ENCODE measurements at places on chromosomes 3 and 15.
A peak's percentile ranks its signal among the peaks of the same experiment; 100 is the strongest.

DNA sequence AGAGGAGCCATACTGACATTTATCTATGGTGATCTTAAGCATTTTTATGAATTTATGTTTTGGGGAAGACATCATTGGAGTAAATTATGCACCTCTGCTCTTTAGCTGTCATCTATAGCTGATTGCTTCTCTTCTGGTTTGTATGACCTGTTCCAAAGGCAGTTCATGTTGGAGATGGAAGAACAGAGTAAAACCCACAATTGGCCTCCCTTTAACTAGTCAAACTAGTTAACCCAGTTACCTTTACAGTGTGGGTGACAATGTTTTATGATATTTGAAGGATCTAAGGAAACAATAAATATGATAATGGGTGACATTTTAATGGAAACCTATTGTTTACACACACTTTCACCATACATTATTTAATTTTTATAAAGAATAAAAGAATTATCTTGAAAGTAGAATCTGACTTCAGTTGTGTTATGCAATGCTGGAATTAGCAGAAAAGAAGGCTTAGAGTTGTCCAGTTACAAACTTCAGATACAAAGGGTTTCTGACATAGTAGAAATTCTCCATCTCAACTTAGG is 263.5 kb downstream of the NFKBIZ start:
- DNase-seq: no peak

DNA sequence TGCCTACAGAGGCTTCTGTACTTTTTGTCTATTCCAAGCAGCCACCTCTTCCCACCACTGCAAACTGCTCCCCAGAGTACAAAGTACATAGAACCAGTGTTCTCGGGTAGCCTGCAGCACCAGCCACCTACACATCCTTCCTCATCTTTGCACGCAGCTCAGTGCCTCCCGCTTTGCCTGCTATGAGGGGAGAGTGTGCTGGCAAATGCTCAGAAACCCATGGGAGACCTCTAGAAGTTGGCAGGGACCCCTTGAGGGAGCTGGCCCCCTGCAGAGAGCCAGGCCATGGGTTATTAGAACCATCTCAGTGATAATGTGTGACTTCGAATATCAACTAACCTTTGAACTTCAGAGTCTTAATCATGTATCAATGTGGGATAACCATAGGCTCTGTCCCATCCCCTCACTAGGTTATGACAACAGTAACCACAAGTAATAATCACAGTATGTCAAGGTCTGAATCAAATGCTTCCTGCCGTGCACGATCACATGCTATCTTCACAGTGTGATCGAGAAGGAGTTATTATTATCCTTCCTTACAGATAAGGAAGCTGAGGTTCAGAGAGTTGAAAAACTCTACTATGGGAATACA is 22.8 kb upstream of the SMAD3 start:
- peak; percentile 62 for DNase-seq

- no peak for DNase-seq
These were observed 380.3 kb upstream of the THBS1 start for GRCh38 chr15:39200586-39200985.

GRCh38 chr15:99333413-99333812 is 82.1 kb downstream of the LRRC28 start:
- DNase-seq: no peak

GRCh38 chr3:152385761-152386160 is 117.0 kb downstream of the MBNL1 start:
- no peak for DNase-seq

- DNase-seq: no peak
These were observed 266.4 kb upstream of the TBC1D5 start for GRCh38 chr3:18008706-18009368.

DNA sequence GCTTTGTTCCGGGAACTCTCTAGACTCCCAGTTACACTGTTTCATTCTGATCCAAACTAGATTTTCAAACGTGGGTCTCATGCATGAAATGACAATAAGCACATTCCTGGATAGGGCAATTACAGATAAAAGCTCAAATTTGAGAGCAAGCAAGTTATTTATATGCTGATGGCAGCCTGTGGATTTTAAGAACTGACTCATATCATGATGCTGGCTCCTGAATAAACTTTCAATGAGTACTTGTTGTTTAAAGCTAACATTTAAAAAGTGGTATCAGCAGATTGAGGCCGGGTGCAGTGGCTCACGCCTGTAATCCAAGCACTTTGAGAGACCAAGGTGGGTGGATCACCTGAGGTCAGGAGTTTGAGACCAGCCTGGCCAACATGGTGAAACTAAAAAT is 66.6 kb downstream of the LEO1 start:
- DNase-seq: no peak

DNA sequence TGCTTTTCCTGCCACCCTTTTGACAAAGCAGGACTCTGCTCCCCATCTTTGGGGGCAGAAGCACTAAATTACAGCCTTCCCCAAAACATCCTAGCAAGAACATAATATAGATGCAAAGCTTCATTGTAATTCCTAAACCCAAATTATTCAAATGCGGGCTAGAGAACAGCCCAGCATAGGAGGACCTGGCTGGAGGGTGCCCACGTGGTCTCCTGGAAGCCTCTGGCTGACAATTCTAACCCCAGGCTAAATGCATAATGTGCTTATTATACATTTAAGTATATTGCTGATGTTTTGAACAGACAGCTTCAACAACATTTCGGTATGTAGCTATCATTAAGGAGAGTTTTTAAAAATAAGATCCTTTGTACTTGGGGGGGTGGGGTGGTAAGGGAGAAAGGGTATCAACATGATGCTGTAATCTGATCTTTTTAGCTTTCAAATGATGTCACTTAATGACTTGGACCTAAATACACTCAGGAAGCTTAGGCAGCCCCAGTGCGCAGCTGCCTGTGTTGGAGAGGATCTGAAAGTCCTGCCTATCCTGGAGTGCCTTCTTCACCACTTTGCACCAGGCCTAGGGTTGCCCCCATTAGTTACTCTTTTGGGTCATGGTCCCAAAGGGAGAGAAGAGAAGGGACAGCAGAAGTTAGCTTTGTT is 57.2 kb upstream of the USP3 start:
- DNase-seq: no peak

GRCh38 chr3:59566481-59566975 is 516.7 kb upstream of the CFAP20DC start:
- DNase-seq: no peak

- DNase-seq: no peak
These were observed 88.4 kb downstream of the DGKG start for GRCh38 chr3:186273586-186273985.

- DNase-seq: no peak
These were observed 126.5 kb upstream of the CNTN6 start for GRCh38 chr3:966341-966740.

GRCh38 chr3:17307482-17307881 is 422.7 kb downstream of the PLCL2 start:
- DNase-seq: no peak

GRCh38 chr15:49415149-49415548 is 7.9 kb upstream of the FGF7 start:
- no peak for DNase-seq

GRCh38 chr3:9037144-9037711 is 74.0 kb upstream of the RAD18 start:
- DNase-seq: no peak

- DNase-seq: no peak
These were observed 19.4 kb upstream of the MNS1 start for GRCh38 chr15:56484287-56484686.

DNA sequence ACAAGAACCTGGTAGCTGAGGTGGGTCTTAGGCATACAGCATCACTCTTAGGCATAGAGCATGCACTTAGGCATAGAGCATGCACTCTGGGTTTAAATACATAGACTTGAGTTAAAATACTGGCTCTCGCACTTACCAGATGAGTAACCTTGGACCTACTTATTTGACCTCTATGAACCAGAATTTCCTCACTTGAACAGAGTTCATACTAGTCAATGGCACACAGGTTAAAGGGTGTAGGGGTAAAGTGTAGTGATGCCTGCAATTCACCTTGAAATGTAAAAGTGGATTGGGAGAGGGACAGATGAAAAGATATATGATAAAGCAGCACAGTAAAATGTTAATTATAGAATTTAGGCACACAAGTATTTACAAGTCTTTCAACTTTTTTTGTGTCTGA is 1.6 kb downstream of the RUVBL1 start:
- DNase-seq: no peak

DNA sequence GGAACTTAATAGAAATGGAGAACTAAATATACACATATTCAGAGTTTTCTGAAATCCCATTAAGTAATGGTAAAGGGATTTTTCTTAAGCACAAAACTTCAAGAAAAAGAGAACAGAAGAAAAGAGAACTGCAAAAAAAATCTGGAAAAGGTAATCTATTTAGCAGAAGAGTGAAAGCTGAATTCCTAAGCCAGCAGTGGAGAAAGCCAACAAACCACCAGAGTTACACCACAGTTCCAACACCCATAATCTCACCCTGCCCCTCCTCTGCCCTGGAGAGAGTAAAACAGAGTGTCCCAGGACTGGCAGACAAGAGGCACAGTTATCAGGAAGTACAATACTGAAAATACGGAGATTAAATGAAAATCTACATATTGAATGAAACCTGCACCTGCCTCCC is 29.4 kb downstream of the TP53BP1 start:
- no peak for DNase-seq

DNA sequence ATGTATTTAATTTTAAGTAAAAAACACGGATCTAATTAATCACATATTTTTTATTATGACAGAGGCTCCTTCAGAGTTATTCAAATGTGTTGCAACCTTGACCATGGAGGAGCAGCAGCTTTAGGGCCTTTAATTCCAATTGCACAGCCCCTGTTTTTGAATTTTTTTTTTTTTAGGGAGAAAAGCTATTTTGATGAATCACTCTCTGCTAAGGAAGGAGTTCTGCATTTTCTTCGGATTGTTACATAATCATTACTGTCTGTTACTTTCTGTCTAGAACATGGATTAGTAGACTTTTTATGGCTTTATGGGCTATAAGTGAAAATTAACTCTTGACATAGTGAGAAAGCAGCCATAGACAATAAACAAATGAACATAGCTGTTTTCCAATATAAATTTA is 90.8 kb downstream of the MCTP2 start:
- no peak for DNase-seq
